ENCODE measurements at places on chromosomes 4 and X. TPM values are rescaled to one million over a fixed set of nuclear protein-coding genes. Genes with fewer than 3 reads are reported as not detected.

The CC2D2A gene
- 3.5 TPM for polyA plus RNA-seq

The PSAPL1 gene
- 0.64 TPM for polyA plus RNA-seq

The LDOC1 gene
- 31.3 TPM for polyA plus RNA-seq

The NIPAL1 gene
- polyA plus RNA-seq, result 0.73 TPM

The FRMPD4 gene
- polyA plus RNA-seq, result 0.05 TPM

The SLC16A2 gene
- 2.4 TPM for polyA plus RNA-seq

The PAGE2 gene
- polyA plus RNA-seq, result 1.1 TPM

DNA sequence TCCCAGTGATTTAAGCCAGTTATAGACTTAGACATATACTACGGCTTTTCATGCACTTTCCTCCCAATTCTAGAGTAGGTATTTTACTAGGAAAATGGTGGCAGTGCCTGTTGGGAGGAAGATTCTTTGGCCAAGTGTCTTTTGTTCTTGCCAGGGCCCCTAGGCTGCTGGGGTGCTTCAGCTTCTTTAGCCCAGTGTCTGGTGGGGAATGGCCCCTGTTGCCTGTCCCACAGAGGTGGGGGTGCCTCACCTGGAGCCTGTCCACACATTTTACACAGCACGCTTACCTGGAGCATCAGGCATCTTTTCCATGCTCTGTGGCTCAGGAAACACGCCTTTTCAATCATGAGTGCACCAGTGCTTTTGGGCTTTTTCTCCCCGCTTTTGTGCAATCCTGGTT is 33.2 kb upstream of the MSANTD1 start:
- no peak for DNase-seq

DNA sequence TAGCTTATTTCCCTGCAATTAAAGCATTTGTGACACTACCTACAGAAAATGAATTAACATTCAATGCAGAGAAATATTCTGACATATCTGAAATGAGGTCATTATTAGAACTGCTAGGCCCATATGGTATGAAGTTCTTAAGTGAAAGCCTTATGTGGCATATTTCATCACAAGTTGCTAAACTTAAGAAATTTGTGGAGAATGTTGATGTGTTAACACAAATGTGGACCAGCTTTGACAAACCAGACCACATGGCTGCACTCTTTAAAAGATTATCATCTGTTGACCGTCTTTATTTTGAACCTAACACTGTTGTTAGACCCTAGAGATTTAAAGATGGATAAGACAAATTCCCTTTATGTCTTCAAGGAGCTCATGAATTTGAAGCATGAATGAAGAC is 1024.1 kb downstream of the RPA4 start:
- no peak for DNase-seq

GRCh38 chrX:106726485-106727437 is at the start of gene RNF128:
Gene RNF128 (plus strand): TSS chrX:106726701. CDS start chrX:106726914, 213 bp downstream.
- no peak for DNase-seq

GRCh38 chr4:27398631-27399310 is 538.1 kb downstream of the STIM2 start:
- DNase-seq, result no peak

GRCh38 chr4:128661479-128661878 is 148.0 kb upstream of the JADE1 start:
- DNase-seq, result no peak

- DNase-seq, result no peak
Observed at GRCh38 chr4:43332052-43332425, 439.5 kb downstream of the GRXCR1 start.

- no peak for DNase-seq
Observed at GRCh38 chr4:152419809-152420208, 116.1 kb downstream of the FBXW7 start.
